ENCODE measurements at places on chromosomes 4 and X.

DNA sequence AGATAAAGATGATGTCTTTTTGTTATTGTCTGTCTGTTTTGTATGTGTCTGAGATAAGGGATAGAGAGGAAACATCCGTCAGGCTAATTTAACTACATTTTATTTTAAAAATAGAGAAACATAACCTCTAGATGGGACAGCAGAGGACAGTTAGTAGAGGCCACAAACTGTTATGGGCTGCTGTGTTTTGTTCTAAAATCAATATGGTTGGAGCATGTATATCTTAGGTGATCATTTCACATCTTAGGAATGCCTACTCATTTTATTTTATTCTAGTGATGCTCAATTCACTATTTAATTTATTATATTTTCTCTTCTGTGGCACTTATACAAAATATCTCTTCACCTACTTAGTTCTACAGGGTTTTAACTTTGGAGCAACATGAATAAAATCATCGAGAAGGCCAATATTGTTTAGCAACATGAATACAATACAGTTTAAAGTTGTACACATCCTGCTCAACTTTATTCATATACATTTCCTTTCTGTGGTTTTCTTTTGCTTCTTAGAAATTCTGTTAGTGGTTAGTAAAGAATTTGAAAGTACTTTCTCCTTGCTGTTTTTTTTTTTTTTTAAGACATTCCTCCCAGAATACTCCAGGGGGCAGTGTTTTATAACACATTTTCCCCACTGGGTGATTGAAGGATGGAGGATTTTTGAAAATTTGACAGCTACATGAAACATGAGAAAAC is 392.9 kb downstream of the UNC5C start:
- no peak for DNase-seq

DNA sequence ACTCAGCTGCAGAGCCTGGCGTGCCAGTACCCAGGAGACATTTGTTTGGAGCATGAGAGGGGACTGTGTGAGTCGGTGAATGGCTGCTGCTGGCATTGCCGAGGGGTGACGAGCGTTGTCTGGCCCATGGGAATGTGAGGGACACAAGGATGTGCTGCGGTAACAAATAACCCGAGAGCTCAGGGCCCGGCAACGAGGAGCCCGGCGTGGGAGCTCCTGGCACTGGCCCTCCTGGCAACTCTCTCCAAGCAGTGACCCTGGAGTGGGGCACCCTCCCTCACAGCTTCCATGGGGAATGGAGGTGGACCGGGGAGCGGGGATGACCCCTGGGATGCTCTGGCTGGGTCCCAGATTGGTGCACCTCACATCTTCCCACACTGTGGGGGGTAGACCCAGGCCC is 44.0 kb upstream of the SORCS2 start:
- no peak for DNase-seq

DNA sequence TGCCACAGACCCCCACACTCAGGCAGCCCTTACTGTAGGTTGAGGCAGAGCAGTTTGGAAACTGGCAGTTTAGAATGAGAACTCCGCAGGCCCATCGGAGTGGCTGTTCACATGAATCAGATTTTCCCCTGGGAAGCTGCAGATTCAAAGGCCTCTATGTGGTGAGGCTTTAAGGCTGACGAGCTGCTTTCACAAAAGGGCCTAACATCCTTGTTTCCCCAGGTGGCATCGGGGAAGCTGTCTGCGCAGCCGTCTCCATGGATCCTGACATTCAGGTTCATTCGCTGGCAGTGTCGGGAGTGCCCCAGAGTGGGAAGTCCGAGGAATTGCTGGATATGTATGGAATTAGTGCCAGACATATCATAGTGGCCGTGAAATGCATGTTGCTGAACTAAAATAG is 33.7 kb downstream of the TKTL1 start:
- DNase-seq: no peak

- no peak for DNase-seq
These were observed 177.0 kb downstream of the GPAT3 start for GRCh38 chr4:83712890-83713289.

GRCh38 chrX:87582453-87582852 is 64.9 kb downstream of the KLHL4 start:
- DNase-seq: no peak

GRCh38 chr4:58983887-58984286 is 1873.7 kb upstream of the IGFBP7 start:
- no peak for DNase-seq

DNA sequence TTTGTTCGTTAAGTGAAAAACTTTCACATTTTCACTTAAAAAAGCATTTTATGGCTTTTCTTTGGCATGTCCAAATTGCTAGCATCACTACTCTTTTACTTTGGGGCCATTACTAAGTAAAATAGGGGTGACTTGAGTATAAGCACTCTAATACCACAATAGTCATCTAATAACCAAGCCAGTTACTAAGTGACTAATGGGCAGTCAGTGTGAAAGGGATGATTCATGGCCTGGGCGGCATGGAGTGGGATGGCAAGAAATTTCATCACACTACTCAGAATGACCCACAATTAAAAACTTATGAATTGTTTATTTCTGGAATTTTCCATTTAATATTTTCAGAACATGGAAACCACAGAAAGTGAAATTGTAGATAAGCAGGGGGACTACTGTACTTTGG is 60.9 kb downstream of the BMP15 start:
- DNase-seq: no peak

DNA sequence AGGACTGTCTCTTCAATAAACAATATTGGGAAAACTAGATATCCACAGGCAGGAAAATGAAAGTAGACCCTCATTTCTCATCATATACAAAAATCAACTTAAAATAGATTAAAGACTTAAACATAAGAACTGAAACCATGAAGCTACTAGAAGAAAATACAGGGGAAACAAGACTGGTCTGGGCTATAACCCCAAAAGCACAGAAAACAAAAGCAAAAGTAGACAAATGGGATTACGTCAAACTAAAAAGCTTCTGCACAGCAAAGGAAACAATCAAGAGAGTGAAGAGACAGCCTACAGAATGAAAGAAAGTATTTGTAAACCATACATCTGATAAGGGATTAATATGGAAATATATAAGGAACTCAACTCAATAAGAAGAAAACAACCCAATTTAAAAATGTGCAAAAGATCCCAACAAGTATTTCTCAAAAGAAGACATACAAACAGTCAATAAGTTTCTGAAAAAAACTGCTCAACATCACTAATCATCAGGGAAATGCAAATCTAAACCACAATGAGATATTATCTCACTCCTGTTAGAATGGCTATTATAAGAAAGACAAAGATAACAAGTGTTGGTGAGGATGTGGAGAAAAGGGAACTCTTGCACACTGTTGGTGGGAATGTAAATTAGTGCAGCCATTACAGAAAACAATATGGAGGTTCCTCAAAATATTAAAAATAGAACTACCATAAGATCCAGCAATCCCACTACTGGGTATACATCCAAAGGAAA is 325.3 kb upstream of the RASGEF1B start:
- no peak for DNase-seq

DNA sequence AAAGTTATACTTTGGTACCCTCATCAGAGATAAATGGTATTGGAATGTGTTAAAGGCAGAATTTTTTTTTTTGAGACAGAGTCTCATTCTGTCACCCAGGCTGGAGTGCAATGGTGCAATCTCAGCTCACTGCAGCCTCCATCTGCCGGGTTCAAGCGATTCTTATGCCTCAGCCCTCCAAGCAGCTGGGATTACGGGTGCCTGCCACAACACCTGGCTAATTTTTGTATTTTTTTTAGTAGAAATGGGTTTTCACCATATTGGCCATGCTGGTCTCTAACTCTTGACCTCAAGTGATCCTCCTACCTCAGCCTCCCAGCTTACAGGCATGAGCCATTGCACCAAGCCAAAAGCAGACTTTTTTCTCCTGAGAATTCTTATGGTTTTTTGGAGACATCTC is 11.4 kb upstream of the RELL1 start:
- no peak for DNase-seq

DNA sequence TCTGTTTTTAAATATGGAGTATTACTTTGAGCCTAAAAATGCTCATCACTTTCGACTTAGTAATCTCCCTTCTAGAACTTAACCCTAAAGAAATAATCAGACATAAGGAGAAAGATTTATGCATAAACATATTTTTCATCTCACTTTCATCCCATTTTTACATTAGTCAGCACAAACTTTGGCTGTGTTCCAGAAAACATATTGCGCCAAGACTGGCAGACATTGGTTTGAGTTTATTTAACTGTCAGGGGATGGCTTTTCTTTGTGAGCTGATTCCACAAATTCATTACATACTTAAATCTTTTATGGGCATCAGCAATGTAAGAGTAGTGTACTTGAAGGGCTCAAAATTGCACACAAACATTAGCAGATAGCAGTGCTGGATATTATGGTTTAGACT is 23.7 kb downstream of the MAOA start:
- DNase-seq: no peak

DNA sequence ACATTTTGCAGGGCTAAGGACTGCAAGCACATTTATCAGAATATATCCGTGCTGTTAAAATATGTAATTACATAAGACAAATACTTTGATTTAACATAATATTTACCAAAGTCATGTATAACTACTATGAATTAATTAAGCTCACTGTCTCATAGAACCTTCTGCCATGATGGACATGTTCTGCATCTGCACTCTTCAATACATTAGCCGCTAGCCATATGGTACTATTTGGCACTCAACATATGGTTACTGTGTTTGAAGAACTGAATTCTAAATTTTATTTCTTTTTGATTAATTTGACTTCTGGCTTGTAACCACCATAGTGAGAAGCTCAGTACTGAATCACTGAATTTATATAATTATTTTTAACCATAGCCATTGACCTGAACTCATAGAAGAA is 427.0 kb upstream of the TRAM1L1 start:
- DNase-seq: no peak

GRCh38 chr4:148874331-148874730 is 432.1 kb upstream of the NR3C2 start:
- no peak for DNase-seq

- no peak for DNase-seq
These were observed 1.3 kb upstream of the PDHA1 start for GRCh38 chrX:19342331-19342906.

- DNase-seq: no peak
These were observed 10.4 kb downstream of the PDK3 start for GRCh38 chrX:24475480-24475879.

- DNase-seq: no peak
These were observed 113.0 kb upstream of the VAMP7 start for GRCh38 chrX:155767876-155768769.

DNA sequence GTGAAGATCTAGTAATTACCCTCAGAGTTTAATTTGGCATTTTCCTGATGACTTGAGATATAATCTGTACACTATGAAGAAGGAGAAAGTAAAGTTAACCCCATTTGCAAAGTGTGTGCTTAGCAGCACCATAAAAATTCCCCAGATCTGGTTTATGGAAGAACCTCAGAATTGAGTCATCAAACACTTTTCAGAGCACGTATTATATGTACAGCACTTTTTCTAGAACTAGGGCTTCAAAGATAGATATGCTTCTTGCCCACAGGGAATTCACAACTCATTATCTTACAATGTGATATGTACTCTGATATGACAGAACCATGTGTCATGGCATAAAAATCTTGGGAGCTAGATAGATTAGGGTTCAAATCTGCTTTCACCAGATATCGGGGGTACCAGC is 150.9 kb downstream of the SLC10A7 start:
- no peak for DNase-seq

GRCh38 chr4:4690854-4691253 is 149.0 kb upstream of the STX18 start:
- DNase-seq: no peak

GRCh38 chrX:40082447-40083119 is 15.2 kb downstream of the BCOR start:
- no peak for DNase-seq

GRCh38 chrX:11064276-11064675 is 46.9 kb upstream of the HCCS start:
- DNase-seq: no peak

DNA sequence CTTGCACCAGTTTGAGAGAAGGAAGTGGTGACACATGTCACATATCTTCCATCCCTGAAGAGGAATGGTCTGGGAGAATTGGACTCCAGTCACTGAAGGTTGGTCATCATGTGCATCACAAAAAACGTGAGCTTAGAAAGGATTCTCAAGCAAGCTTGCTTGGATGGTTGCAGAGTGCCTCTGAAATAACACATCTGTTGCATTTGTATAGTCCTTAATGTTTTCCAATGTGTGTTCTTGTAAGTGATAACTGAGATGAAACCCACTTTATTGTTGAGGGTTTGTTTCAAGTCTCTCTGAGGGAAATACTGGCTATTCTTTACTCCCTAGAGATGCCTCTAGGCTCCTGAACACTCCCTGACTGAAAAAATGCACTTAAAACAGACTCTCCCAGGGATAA is 184.5 kb upstream of the MBNL3 start:
- no peak for DNase-seq

GRCh38 chr4:100289946-100290345 is 99.7 kb upstream of the DDIT4L start:
- DNase-seq: no peak

- no peak for DNase-seq
These were observed 100.4 kb downstream of the HS6ST2 start for GRCh38 chrX:132858018-132858417.

DNA sequence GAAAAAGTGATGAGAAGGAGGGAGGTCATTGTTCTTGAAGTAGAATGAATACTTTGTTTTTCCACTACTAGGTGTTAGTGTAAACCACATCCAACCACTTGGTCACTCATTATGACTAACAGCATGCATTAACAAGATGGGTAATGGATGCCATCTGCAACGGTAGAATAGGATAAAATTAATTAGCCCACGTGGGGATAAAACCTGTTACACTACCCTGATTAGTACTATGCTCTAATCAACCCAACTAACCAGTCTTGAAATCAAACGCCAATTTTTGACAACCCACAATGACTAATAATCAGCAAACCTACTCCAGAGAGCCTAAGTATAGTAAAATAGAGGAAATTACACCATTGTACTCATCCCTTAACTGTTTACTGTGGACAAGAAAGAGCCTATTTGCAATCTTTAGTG is 93.4 kb upstream of the MCF2 start:
- DNase-seq: no peak

DNA sequence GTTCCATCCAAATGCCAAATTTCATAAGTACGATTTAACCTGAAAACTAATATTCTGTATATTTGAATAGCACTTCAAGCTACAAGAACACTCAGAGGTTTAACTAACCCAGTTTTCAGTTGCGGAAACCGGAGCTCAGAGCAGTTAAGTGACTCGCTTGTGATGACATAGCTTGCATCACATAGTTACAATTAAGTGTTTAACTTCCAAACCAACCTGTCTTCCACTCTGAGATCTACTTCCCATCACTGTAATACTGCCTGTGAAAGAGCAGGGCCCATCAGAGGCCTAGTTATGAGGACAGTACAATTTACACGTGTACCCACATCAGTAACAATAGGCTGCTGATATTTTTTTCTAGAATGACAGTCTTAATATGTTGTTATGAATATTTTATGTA is 120.3 kb downstream of the MAD2L1 start:
- DNase-seq: no peak

DNA sequence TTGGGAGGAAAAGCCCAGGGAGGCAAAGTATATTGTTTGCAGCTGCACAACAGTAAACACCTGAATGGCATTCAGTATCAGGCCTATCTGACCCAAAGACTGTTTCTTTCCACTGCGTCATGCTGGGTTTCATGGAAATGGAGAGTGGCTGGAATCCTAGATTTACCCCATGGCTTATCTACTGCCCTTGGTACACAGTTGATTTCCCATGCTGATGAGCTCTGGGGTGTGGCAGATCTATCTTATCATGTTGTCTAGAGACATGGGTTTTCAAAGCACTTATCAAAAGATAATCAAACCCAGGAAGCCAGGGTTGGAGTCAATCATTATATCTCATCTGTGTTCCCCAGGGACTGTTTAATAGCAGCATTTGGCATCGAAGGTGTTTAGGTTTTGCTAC is 72.1 kb downstream of the CLNK start:
- no peak for DNase-seq

All from breast epithelium (tissue), 4 donors.